Stimulated activated CD8-positive, alpha-beta memory T cell treated with anti-CD3 and anti-CD28 coated beads, Interleukin-15, amount 100 ng/mL, for 1 hour (primary cell): ENCODE measurements at places on chromosomes 7 and 10.

DNA sequence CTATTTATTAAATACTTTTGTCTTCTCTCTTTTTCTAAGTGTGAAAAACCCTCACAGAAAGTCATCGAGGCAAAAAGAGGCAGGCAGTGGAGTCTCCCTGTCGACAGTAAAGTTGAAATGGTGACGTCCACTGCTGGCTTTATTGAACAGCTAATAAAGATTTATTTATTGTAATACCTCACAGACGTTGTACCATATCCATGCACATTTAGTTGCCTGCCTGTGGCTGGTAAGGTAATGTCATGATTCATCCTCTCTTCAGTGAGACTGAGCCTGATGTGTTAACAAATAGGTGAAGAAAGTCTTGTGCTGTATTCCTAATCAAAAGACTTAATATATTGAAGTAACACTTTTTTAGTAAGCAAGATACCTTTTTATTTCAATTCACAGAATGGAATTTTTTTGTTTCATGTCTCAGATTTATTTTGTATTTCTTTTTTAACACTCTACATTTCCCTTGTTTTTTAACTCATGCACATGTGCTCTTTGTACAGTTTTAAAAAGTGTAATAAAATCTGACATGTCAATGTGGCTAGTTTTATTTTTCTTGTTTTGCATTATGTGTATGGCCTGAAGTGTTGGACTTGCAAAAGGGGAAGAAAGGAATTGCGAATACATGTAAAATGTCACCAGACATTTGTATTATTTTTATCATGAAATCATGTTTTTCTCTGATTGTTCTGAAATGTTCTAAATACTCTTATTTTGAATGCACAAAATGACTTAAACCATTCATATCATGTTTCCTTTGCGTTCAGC, 43.4 kb downstream of the TARP start:
- DNase-seq, result no peak

GRCh38 chr7:79968894-79969293, 165.7 kb upstream of the GNAI1 start:
- DNase-seq, result no peak

- no peak for DNase-seq
These were observed 234.6 kb downstream of the ZMYND11 start for GRCh38 chr10:369684-370448.

- no peak for DNase-seq
These were observed 231.4 kb downstream of the GRID1 start for GRCh38 chr10:86135191-86135590.

DNA sequence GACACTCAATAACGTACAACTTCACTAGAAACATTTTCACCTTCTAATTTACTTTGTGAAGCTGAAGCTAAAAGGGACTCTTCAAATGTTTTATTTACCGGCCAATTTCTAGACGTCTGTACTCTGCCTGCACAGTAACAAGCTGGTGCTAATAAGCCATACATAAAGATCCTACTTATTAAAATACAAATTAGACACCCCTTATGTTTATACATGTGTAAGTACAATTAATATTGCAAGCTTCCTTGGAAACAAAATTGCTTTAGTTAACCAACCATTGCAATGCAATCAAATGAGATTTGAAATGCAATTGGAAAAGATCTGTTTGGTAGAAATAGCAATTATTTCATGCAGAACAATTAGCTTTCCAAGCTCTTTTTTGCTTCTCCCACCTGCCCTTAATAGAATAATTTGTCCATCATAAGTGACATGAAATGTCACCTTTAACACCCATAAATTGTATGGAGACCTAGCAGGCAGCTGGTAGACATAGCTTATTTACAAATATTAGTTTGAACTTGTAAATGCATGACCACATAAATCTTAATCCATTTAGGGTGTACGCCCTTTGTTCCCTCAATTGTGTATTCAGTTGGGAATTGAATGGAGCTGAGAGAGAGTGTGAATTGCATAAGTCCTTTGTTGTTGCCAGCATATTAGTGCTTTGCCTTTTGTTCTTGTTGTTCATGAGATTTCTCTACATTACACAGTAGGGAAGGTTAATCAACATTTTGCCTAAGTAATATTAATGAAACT, 277.1 kb downstream of the CACNA2D1 start:
- DNase-seq, result no peak

DNA sequence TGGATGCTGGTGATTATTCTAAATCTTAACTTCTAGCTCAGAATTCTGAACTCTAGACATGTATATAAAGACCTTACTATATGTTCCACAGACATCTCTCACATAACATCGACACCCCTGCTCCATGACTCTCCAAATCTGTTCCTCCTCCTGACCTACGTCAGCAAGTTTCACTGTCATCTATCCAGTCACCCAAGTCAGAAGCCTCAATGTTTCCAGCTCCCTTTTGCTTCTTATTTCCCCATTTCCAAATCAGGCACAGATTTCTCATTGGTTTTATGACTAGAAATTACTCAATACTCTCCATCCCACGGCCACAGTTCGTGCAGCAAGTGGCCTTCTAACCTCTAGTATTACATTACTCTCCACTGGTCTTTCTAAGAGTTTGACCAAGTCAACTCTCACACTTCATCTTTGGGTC, 28.5 kb downstream of the EPC1 start:
- DNase-seq, result no peak

GRCh38 chr7:25431956-25432450, 203.7 kb upstream of the NPVF start:
- no peak for DNase-seq

DNA sequence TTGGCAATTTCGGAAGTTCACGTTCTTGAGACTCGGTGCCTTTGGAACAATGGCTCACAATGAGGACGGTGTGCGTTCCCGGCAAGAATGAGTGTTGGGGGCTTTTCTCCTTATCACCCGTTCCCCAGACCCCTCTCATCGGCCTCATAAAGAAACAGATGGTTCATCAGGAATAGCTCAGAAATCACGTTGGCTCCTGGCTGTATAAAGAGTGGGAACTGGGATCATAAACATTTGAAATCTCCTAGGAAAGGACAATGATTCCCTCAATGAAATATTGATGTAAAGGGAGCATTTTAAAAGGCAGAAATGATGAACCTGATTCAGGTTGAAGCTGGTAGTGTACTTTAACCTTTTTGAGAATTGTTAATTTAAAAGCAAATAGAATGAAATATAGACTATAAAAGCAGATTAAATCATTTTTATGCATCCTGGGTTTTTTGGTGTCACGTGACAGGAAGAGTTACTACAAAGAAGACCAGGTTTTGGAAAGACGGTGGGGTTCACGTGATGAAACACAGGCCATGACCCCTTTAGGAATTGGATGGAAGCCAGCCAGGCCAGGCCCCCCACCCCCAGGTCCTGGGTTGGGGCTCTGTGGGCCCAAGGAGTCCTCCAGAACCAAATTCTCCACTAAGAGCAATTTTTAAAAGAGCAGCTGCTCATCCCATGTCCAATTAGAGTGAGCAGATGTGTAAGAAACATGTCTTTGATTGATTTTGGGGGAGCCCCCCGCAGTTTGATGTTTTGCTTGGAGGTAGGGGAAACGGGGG, 63.0 kb downstream of the CUX1 start:
- no peak for DNase-seq

GRCh38 chr7:148702876-148703670, 4.4 kb downstream of the CUL1 start:
- no peak for DNase-seq

GRCh38 chr10:101453318-101453717, 99.4 kb downstream of the BTRC start:
- no peak for DNase-seq

GRCh38 chr7:27462575-27463270, 200.0 kb downstream of the HIBADH start:
- no peak for DNase-seq

- DNase-seq, result no peak
These were observed 162.6 kb upstream of the AKR1E2 start for GRCh38 chr10:4663162-4663992.
